ENCODE measurements at places on chromosomes 13 and 19.
A peak's percentile ranks its signal among the peaks of the same experiment; 100 is the strongest.

DNA sequence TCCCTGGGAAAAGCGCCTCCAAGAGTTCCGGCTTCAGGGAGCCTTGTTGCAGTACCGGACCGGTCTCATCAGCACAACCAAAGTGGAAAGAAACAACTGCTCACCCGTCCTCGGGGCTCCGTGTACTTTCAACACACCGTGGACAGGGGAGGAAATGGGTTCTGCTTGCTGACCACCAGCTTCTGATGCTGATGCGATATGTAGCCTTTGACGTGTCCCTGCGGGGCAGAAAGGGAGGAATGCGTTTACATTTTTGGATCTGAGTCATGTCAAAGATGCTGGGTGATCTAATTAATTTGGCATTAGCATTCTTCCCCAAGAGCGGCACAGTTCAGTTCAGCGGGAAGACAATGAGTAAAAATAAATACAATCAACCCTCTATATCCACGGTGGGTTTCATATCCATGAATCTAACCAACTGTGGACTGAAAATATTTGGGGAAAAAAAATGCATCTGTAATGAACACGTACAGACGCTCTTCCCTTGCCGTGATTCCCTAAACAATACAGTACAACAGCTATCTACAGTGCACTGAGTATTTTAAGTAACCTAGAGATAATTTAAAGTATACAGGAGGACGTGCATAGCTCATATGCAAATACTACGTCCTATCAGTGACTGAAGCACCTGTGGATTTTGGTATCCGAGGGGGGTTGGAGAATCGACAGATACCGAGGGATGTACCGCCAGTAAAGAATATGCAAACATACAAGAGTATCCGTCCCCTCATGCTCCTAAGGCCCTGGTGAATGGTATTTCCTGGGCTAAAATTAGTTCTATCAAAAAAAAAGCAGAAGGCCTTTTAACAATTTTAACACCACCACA lies 19.8 kb downstream of the PROZ start:
- no peak for DNase-seq

GRCh38 chr19:10155839-10156238 lies 36.1 kb upstream of the EIF3G start:
- no peak for DNase-seq

GRCh38 chr19:6271721-6272410 lies 7.9 kb downstream of the MLLT1 start:
- DNase-seq: no peak

DNA sequence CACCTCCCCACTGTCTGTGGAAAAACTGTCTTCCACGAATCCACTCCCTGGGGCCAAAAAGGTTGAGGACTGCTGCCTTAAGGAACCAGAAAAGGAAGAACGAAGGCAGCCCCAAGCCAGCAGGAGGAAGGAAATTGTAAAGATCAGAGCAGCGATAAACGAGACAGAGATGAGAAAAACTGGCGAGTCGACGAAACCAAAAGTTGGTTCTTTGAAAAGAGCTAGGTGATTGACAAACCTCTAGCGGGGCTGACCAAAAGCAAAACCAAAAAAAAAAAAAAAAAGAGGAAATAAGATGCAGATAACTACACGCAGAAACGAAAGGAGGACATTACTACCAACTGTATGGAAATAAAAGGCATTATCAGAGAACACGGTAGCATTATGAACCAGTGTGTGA lies 76.9 kb downstream of the GADD45B start:
- peak; percentile 69 for DNase-seq

- no peak for DNase-seq
Measured at GRCh38 chr13:41188584-41188983, 5.8 kb downstream of the KBTBD7 start.

DNA sequence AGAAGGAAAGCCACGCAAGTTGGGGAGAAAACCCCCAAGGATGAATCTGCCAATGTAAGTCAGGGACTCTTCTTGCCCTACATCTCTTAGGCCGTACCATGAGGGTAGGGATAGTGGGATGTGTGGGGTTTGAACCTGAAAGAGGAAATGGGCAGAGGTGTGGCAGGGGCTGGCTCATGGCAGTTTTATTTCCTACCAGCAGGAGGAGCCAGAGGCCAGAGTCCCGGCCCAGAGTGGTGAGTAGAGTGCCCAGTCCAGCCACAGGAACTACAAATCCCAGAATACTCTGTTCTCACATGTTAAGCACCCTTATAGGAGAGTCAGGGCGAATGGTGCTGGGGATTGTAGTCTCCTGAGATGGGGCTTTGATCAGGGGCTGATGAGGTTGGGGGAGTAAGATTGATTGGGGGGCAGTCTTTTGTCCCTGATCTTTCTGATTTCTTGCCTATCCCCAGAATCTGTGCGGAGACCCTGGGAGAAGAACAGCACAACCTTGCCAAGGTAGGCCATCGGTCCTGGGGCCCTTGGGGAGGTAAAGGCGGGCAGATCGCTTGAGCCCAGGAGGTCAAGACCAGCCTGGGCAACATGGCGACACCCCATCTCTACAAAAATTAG lies 16.5 kb downstream of the VASP start:
- peak; percentile 51 for DNase-seq

GRCh38 chr13:106500445-106500844 lies 35.0 kb downstream of the EFNB2 start:
- no peak for DNase-seq

- DNase-seq: no peak
Measured at GRCh38 chr13:110168999-110169933, 137.7 kb downstream of the COL4A1 start.

- DNase-seq: no peak
Measured at GRCh38 chr19:14300303-14300702, 80.9 kb upstream of the ADGRE5 start.

GRCh38 chr13:109385242-109385560 lies 401.2 kb downstream of the IRS2 start:
- no peak for DNase-seq

GRCh38 chr13:48859272-48860105 lies 116.2 kb upstream of the FNDC3A start:
- DNase-seq: no peak

- peak; percentile 62 for DNase-seq
Measured at GRCh38 chr19:47609906-47610894, 1.3 kb downstream of the BICRA start.

GRCh38 chr19:50449236-50449899 lies 16.7 kb downstream of the MYBPC2 start:
- no peak for DNase-seq

DNA sequence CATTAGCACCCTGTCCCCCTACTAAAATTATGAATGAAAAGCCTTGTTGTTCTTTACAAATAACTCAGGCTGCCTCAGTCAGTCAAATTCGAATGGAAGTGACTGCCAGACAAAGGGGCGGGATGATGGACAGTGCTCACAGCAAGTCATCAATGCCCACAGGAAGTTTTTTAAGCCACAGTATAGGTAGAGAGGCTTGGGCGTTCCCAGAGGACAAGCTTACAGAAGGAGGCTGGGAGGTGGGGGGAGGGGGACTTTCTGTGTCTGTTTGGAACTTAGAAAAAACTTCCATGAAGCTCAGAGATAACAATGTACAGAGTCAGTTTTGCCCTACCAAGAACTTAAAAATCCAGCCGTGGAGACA lies 18.5 kb upstream of the SPRY2 start:
- DNase-seq: no peak

DNA sequence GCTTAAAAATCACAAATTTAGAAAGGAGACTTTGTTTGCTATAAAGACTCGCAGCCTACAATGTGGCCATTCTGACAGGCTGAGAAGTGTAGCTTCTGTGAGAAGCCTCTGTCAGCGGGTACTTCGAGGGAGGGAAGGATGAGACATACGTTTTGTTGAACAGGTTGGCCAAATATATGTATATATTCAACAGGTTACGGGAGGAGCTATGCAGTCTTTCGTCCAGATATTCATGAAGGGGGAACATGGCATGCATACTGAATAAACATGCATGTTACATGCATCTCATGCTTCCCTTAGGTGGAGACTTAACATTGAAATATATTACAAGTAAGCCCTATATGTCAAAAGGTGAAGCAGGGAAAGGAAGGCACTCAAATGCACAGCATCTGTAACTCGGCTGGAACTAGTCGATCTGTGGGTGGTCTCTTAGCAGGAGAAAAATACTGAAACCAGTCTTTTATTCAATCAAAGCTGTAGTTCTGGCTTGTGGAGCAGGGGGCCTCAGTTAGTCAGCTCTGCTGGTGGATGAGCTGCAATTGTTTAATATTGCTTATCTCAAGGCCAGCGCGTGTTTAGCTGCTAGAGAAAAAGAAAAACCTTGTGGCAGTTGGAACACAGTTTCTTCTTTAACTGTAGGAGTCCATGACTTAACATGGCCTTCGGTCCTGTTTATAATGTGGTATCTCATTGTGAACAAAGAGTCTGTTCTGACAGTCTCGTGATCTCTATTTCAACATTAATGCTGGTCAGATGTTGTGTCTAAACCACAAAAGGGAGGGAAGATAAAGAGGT lies 94.3 kb downstream of the FAM216B start:
- no peak for DNase-seq

- no peak for DNase-seq
Measured at GRCh38 chr13:23514076-23514475, 56.1 kb upstream of the TNFRSF19 start.

- no peak for DNase-seq
Measured at GRCh38 chr13:47705185-47705584, 295.9 kb downstream of the SUCLA2 start.

DNA sequence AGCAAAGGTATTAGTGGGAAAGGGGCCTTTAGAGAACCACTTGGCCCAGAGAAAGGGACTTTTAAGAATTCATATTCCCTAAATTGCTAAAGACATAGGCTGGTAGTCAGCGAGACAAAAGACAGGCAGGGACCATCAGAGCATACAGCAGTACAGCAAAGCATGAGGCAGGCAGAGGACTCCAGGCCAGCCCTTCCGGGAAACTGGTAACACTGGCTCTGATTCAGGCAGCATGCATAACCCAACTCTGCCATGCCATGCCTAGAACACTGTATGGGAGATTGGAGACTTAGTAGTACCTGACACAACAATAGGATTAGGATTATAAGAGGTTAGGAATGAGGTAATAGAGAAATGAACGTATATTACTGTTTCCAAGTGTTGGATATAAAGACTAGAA lies 34.9 kb downstream of the CAB39L start:
- DNase-seq: no peak

DNA sequence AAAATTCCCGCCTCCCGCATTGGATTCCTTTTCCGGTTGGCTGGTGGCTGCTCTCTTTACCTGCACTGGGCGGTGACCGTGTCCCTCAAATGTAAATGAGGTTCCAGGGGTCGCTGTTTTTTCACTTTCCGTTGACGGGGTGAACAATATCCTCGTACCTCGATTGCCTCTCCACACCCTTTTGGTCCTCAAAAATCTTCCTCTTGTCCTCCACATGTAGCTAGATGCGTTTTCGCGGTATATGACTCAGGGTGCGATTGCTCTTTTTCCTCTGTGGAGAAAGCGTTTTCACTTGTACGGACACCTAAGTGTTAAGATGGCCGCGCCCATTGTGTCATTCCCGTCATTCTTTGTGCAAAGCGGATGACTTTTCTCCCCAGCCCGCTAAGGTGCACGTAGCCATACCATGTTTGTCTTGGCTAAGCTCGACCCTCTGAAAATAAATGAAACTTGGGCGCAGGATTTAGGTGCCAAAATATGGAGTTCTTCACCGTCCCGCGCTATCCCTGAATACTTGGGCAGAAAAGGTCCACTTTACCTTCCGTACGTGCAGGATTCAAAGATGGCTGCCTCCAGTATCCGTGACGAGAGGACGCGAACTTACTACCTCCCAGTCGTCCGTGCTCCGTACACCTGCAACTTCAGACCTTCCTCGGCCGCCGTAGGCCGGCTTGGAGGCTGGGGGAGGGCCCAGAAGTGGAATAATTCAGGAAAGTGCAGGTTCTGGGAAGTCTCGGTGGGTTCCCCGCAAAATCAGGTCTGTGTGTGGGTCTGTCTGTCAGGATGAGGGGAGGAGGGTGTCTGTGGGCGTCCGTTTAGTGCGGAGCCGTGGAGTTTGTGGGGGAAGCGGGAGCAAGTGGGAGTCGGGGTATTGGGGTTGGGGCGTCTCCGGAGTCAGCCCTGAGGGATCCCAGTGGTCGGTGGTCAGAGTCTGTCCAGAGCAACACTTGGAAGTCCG lies at the start of gene ZNF613:
Gene ZNF613 (plus strand): TSS at position 689 of the 958 bp plus-strand sequence. CDS start 8,749 bp downstream, outside the sequence.
- peak; percentile 70 for DNase-seq

Measured in T-helper 2 cell (primary cell).